Fibroblast of the aortic adventitia (primary cell): ENCODE measurements at places on chromosomes 1 and 21.
A peak's percentile ranks its signal among the peaks of the same experiment; 100 is the strongest.

DNA sequence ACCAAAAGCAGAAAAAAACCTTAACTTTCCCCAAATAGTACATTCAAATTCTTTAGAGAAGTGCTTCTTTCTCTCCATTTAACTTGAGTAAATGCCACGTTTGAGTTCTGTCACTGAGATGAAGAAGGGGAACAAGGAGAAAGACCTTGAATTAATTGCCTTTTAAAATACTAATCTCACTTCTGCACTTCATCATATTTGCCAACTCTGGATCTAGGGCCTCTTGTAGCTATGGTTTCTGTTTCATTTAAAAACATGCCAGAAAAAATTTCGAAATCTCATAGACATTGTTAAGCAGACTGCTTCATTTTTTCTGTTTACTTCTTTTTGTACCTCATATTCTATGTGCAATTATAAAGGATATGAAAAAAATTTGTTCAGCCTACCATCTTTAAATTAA, 24.6 kb downstream of the MIXL1 start:
- peak; percentile 69 for DNase-seq

- no peak for DNase-seq
Observed at GRCh38 chr1:215113776-215114153, 31.2 kb downstream of the KCNK2 start.

DNA sequence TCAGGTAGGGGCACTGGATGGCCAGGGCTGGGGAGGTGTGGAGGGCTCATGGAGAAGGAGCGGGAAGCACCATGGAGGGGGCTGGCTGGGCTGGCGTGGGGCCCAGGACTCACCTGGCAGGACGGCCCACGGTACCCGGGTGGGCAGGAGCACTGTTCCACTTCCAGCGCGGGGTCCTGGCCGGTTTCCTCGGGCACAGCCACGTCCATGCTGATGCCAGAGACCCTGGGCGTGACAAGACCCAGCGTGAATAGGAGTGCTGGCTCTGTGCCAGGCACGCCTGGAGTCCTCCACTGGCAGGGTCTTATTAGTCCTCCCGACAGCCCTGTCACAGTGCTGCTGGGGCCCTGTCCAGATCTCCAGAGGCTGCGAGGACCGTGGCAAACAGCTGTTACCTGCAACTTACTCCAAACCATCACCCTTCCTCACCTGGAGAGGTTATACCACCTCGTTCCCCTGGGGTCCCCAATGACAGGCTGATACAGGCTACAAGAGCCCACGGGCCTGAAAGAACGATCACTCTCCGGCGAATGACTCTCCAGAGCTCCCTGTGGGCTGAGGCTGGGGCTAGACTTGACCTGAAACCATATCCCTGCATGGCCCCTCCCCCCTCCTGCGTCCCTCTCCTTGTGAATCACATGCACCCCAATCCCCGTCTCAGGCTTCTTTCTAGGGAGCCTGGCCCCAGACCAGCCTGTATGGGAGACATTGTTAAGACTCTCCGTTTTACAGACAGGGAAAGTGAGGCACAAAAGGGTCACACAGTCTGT, 62.1 kb downstream of the HSPG2 start:
- no peak for DNase-seq

DNA sequence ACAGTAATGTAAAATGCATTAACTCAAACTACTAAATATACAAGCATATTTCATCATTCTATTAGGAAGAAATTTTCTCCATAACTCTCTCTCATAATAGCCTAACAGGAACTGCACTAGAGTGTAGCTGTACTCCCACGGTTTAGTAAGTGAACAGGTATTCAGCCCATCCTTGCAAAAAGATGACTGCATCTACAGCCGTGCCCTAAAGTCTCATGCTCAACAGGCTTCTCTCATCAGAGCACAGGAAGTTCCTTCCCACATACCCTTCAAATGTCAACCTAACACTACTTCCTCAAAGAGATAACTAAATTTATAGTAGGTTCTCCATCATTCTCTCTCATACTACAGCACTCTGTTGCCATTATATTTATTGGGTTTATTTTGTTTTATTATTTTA, 251.6 kb downstream of the AKT3 start:
- peak; percentile 66 for DNase-seq

DNA sequence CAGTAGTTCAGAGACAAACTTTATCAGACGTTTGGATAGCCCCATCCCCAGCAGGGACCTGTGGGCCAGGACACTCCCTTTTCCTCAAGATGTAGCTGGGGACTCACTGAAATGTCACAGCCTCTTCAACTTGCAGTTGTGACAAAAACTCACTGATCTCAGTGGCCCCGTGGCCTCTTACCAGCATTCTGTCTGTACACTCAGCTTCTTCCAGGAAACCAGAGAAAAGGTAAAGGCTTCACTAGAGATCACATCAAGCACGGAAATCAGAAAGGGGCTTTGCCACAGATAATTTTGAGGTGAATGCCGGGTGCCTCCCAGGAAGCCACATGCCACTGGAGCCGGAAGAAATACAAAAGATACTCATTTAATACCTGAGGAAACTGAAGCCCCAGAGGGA, 122.2 kb downstream of the CCDC185 start:
- no peak for DNase-seq

GRCh38 chr1:184289825-184290550, 96.8 kb upstream of the C1orf21 start:
- no peak for DNase-seq

GRCh38 chr1:55741516-55741915, 526.4 kb upstream of the USP24 start:
- DNase-seq, result peak; percentile 97

DNA sequence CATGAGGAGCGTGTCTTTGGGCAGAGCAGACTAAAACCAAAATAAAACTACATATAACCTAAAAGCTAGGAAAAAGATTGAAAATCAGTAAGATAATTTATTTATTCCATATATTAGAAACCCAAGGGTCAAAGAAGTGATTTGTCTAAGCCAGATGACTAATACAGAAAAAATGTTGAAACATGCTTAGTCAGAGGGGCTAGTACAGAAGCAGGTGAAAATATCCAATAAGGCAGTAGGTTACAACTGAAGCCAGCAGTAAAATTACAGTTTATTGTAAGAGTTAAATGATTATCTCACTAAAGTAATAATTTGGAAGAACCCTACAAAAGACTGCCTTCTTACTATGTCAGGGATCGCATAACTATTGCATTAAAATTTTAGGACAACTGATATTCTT, 1190.9 kb upstream of the PRMT6 start:
- DNase-seq, result no peak

GRCh38 chr1:228393268-228393701, 13.3 kb downstream of the TRIM11 start:
- peak; percentile 88 for DNase-seq

GRCh38 chr1:108067884-108068540, 103.0 kb upstream of the VAV3 start:
- no peak for DNase-seq

GRCh38 chr1:64110924-64111777, 92.3 kb upstream of the UBE2U start:
- no peak for DNase-seq

GRCh38 chr1:205928317-205928716, 14.9 kb downstream of the SLC26A9 start:
- no peak for DNase-seq
